ENCODE measurements at places on chromosomes 7 and 10. TPM values are rescaled to one million over a fixed set of nuclear protein-coding genes. Genes with fewer than 3 reads are reported as not detected.

DNA sequence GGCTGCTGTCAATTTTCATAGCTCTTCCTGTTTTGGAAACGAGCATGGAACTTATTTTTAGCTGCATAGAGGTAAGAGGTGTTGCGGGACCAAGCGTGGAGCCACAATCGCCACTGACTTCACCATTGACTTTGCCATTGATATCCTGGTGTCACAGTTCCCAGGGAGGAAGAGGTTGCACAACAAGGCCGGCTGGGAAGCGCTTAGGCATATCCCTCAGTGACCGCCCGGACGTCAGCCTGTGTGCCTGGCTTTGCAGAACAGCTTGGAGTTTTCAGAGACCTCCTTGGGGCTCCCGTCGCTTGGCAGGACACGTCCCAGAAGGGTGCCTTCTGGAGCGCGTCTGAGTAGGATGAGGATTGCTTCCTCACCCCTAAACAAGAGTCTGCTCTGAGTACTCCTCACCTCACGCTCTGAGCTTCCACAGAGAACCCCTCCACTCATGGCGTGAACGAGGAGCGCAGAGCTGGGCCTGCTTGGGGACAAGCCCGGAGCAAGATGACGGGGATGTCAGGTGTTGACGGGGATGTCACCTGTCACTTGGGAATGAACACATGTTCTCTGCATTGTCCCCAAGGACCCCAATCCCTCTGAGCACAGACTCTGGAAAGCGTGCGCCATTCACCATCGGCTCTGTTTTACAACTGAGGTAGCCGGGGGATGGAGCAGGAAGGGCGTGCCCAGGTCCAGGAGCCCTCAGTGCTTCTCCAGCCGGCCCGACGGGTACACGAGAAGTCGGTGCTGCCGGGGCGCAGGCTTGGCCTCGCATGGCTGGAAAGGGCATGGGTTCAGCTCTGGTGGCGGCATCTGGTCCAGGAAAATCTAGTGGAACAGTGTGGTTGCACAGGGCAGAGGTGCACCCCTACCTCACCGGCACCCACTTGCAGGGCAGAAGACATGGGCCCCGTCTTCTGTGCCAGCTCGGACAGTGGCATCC is 192.3 kb upstream of the SHH start:
- DNase-seq = no peak

DNA sequence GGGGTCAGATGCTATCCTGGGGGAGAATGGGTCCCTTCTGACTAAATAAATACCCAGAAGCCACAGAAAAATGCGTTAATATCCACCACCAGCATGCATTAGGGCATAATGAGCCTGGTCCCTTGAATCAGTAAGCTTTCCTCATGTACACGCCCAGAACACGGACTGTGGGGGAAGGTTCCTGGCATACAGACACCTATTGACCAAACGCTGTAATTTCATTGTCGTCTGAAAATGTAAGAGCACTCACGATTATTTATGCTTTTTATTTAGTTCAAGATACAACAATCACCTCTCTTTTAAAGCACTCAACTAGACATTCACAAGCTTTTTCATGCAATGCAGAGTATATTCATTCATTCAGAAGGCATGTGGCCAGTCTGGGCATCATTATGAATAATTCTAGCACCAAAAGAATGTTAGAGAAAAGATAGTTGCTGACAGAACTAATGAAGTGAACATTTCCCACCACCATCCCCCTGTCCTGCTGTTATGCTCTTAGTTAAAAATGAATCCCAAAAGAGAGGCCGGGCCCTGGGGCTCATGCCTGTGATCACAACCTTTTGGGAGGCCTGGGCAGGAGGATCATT is 101.0 kb downstream of the SVIL start:
- DNase-seq = no peak

DNA sequence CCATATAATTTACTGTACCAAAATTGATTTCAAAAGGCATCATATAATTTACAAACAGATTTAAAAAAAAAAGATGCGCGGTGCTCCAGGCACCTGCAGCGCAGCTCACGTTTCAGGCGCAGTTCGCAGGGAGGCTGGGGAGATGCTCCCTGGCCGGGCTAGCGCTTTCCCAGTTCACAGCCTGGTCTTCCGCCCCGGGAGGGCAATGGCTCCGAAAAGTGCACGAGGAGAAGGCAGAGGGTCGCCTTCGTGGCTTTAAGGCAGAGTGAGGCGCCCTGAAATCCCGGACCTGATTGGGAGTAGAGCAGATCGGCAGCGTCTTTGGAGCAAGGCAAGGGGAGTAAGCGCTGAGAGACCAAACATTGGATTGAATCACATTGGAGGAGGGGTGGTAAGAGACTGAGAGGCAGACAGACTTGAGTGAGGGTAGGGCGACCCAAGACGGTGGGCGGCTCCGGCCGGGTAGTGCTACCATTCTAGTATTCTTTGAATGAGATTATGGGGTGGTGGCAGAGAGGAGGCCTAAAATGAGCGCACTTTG is 1.5 kb downstream of the NEUROG3 start:
- no peak for DNase-seq

SUN1 gene
- 78.1 TPM for total RNA-seq

STAG3 gene
- not detected for total RNA-seq

CYP2C19 gene
- not detected for total RNA-seq

GPC2 gene
- total RNA-seq = 2.9 TPM

TUBB8 gene
- not detected for total RNA-seq

Measured in NCI-H460 (cell line).